Stimulated activated CD8-positive, alpha-beta memory T cell treated with anti-CD3 and anti-CD28 coated beads, Interleukin-7, amount 100 ng/mL, for 1 hour (primary cell): ENCODE measurements at places on chromosomes 4 and X.

DNA sequence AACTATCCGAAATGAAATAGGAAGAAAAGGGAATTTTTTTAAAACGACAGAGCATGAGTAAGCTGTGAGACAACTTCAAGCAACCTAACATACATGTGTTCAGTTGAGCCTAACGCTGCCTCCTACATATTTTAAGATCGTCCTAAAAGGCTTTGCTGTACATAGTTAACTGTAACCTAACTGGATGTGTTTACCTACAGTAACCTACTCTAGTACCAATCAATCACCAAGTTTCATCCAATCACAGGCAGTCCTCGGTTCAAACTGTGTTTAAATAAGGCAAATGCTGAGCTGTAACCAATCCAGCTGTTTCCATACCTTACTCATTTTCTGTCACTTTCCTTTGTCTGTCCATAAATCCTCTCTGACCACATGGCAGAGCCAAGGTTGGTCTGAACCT lies 17.1 kb downstream of the RCHY1 start:
- DNase-seq = no peak

DNA sequence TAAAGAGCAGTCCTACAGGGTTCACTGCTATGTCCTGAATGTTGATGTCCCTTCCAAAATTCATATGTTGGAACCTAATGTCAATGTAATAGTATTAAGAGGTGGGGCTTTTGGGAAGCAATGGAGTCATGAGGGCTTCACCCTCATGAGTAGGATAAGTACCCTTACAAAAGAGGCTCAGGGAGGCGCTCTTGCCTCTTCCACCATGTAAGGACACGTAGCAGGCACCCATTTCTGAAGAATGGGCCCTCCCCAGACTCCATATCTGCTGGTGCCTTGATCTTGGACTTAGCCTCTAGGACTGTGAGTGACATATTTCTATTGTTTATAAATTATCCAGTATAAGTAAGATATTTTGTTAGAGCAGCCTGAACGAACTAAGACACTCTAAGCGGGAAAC lies 15.8 kb downstream of the MED28 start:
- no peak for DNase-seq

DNA sequence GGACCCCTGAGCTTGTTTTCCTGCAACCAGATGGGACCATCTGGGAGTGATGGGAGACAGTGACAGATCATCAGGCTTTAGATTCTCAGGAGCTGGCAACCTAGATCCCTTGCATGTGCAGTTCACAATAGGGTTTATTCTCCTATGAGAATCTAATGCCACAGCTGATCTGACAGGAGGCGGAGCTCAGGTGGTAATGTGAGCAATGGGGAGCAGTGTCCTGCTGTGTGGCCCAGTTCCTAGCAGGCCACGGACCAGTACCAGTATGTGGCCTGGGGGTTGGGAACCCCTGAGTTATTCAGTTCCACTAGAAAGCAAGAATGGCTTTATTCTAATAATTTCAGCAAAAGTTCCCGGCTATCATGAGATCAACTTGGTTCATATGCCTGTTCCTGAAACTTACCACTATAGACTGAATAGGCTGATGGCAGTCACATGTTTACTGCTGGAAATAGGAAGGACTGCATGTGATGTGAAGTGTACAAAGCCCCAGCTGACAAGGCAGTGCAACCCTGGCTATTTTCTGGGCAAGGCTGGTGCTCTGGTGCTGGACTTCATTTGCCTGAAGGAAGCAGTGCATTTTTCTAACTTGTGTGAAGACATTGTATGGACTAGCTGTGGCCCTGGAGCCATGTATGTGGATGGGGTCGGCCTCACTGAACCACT lies 107.2 kb downstream of the SPRY1 start:
- no peak for DNase-seq

- no peak for DNase-seq
Measured at GRCh38 chr4:99052902-99053301, 35.7 kb downstream of the ADH5 start.

- no peak for DNase-seq
Measured at GRCh38 chr4:183816077-183816476, 89.0 kb upstream of the STOX2 start.

- no peak for DNase-seq
Measured at GRCh38 chr4:179130122-179130714, 1688.0 kb upstream of the AGA start.

DNA sequence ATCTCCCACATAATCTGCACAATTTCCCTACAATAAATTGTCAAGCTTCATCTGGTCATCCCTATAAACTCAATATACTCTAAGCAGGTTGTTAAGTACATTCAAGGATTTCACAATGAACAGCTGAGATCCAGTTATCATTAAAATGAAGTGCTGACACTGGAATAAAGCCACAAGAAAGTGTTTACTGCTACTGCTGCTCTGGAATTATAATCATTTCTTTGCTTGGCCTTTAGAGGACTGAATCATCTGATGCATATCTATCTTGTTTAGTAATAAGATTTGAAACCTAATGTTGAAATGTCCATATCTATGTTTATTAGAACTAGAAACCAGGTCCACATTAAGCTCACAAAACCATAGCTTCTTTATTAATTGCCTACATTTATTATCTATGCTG lies 338.6 kb upstream of the ZFP42 start:
- DNase-seq = no peak

DNA sequence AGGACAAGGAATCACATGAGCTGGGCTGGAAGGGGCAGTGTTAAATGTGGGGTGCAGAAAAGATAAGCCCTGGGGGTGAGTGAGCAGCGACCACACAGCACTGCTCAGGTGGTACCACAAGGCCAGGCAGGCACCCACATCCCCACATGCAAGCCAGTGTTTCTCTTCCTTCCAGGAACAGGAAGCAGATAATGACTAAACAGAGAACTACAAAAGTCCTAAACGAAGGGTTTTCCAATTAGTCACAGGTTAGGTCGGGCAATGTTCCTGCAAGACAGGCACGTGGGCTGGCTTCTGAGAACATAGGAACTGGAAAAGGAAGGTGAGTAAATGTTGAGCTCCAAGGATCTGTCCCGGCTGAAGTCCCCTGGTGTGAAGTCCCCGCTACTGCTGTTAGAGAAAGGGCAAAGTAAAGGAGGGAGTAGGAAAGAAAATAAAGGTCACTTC lies 19.5 kb downstream of the RELL1 start:
- no peak for DNase-seq

GRCh38 chr4:187493661-187494060 lies 501.9 kb upstream of the ZFP42 start:
- DNase-seq = no peak

DNA sequence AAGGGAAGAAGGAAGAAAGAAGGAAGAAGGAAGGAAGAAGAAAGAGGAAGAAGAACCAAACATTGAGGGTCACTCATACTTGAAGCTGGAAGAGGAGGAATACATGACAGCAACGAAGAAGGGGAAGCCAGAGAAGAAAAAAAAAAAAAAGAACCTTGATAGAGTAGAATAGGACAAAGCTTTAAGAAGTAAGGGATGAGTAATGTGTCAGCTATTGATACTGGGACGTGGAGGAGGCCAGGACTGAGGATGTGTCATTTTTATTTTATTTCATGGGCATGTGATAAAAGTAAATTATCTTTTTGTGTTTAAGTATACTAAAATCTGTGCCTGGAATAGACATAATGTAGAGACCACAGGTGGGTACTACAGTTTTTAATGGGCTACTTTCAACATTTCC lies 6.4 kb downstream of the EDA2R start:
- no peak for DNase-seq

GRCh38 chr4:186948361-186949242 lies 224.9 kb upstream of the FAT1 start:
- DNase-seq = no peak

DNA sequence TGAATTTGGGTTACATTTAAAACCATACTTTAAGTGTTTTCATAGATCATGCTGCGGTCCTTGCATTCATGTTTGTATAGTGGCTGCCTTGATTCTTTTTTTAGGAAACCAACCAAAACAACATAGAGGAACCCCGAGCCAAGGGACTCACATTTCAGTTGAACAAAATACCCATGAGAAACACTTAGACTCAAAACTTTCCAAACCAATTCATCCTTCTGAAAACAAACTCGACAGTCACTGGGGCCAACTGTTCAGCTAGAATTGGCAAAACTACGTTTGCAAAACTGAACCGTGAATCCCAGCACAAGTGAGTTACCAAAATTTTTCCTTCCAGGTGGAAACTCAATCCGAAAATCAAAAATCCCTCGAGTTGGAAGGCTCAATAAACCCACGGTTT lies 1.4 kb downstream of the ADGRA3 start:
- DNase-seq = no peak

DNA sequence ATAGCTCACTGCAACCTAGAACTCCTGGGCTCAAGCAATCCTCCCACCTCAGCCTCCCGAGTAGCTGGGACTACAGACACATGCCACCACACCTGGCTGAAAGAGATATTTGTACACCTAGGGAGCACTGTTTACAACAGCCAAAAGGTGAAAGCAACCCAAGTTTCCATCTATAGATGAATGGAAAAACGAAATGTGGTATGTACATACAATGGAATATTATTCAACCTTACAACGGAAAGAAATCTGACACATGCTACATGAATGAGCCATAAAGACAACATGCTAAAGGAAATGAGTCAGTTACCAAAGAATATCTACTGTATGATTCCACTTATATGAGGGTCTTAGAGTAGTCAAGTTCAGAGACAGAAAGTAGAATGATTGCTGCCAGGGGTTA lies 52.2 kb downstream of the ABCG2 start:
- DNase-seq = no peak

DNA sequence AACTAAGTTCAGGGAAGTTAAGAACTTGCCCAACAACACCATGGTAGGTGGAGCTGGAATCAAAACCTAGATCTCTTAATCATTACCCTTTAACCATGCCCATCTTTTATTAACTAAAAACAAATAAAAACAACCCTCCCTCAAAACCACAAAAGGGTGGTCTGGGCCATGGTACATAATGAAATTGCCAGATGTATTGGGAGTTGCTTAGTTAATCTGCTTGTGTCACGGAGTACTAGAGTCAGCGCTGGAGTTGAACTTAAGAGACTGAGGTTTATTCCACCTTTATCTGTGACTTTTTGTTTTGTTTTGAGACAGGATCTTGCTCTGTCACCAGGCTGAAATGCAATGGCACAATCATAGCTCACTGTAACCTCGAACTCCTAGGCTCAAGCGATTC lies 13.3 kb downstream of the LRRC66 start:
- DNase-seq = no peak

DNA sequence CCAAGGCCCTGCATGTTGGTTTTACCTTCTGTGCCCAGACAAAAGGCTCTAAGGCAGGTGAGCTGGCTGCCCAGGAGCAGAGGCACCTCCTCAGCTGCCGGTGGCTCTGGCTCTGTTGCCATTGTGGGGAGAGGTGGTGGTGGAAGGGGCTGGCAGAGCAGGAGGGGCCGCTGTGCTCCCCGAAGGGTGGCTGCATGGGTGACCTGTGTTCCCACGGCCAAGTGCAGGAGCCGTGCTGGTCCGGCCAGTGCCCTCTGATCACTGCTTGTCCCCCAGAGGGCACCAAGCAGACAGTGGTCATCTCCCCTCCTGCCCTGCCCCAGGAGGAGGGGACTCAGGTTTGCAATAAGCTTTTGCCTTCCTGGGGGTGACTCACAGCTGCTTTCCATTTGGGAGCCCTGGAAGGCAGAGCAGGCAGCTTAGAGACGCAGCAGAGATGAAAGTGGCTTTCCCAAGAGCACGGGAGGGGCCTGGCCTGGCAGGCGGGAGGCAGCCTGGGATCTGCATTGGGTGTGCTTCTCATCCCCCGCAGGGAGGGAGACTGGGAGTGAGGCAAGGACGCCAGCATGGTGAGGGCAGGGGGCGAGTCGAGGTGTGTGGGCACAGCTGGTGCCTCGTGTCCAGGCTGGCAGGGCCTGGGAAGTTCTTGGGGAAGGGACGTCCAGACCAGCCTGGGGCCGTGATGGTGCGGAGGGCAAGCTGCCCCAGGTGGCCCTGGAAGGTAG lies 28.7 kb downstream of the DOK7 start:
- DNase-seq = no peak

- no peak for DNase-seq
Measured at GRCh38 chr4:184757810-184758209, 23.9 kb upstream of the CENPU start.

DNA sequence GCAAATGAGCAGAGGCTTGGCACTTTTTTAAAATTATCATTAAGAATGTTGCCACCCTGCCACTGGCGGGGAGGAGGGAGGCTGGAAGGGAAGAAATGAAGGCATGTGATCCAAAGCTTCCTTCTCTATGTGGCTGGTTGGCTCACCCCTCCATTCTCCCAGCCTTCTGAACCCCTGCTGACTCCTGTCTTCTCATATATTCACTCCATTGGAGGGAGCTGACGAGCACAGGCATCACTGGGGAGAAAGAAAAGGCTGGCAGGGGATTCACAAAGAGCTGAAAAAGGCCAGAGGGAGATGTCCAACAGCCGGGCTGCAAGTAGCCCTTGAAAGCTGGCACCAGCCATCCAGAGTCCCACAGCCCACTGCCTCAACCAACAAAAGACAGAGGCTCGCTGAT lies 495.6 kb downstream of the BCOR start:
- no peak for DNase-seq

DNA sequence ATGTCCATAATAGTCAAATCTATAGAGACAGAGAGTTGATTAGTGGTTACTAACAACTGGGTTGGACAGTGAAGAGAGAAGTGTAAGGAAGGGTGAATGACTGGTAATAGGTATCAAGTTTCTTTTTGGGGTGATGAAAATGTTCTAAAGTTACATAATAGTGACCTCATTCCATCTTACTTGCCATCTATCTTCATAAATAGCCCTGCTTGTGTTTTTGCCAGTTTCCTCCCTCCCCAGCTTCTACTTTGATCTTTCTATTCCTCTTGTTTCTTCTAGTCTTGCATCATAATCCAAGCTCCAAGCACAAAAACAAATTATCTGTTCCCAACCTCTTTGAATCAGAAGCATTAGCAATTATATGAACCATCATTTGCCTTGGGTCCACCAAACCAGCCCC lies 40.2 kb upstream of the TET2 start:
- no peak for DNase-seq

DNA sequence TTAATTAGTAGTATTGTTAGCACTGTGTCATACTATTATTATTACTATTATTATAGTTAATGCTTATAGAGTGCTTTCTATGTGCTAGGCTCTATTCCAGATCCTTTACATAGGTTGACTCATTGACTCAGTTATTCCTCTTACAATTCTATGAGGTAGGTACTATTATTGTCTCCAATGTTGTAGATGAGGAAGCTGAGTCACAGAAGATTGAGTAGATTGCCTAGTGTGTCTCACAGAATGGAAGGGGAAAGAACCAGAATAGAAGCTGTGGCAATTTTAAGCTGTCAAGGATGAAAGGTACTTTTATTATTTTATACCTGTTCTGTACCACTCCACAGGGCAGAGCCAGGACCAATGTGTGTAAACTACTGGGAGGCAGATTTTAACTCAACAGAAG lies 1.9 kb upstream of the TCEAL1 start:
- no peak for DNase-seq
